ELR (cell line): ENCODE measurements at places on chromosomes 11 and 22.

DNA sequence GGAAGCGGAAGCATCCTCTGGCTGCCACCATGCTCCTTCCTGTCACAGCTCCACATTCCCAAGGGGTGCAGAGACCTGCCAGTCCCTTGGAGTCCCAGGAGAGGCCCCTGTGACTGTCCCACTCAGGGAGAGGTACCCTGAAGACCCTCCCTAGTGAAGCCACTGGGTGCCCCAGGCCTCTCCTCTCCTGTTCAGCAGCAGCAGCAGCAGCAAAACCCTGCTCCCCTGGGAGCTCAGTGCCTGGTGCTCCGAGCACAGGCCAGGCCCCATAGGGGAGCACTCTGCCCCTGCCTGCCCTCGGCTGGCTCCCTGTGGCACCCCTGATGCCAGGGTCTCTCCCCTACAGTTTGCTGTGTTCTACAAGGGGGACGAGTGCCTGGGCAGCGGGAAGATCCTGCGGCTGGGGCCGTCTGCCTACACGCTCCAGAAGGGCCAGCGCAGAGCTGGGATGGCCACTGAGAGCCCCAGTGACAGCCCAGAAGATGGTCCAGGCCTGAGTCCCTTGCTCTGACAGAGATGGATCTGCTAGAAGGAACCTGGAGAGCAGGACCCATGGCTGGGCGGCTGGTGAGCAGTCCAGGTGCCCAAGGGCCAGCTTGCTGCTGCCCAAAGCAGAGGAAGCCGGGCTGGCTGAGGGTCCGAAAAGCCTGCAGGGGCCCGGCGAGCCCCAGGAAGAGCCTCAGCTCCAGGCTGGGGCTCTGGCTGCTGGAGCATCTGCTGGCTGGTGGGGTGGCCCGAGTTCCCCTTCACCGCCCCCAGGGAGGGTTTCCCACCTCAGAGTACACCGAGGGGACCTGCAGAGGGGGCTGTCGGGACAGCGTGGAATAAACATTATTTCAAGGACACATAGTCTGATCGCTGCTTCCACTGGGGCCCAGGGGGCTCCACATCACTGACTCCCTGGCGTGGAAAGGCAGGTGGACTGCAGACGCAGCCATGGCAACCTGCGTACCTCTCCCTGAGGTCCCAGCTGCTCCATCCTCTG, 21.3 kb downstream of the TRMU start:
- no peak for DNase-seq

GRCh38 chr11:64638018-64638665, 47.1 kb downstream of the SLC22A12 start:
- no peak for DNase-seq

DNA sequence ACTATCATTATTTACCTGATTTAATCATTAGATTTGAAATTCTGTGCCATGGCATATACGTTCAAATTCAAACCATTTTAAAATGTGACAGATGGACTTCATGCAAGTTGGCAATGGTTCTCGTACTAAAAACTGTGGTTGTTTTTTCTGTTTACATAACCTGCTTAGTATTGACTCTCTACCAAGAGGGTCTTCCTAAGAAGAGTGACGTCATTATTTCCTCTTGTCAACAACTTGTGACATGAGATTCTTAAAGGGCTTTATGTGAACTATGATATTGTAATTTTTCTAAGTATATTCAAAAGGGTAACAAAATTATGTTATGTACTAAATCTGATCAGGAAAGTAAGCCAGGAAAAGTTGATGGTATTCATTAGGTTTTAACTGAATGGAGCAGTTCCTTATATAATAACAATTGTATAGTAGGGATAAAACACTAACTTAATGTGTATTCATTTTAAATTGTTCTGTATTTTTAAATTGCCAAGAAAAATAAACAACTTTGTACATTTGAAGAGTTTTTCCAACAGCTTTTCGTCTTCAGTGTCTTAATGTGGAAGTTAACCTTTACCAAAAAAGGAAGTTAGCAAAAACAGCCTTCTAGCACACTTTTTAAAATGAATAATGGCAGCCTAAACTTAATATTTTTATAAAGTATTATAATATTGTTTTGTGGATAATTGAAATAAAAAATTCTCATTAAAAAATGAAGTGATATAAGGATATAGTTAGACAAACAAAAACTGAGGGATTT, 87.0 kb downstream of the GRK3 start:
- no peak for DNase-seq

GRCh38 chr11:1514336-1515061, 27.9 kb upstream of the MOB2 start:
- no peak for DNase-seq

GRCh38 chr11:35179466-35180135, 40.6 kb downstream of the CD44 start:
- peak; percentile 55 for DNase-seq

DNA sequence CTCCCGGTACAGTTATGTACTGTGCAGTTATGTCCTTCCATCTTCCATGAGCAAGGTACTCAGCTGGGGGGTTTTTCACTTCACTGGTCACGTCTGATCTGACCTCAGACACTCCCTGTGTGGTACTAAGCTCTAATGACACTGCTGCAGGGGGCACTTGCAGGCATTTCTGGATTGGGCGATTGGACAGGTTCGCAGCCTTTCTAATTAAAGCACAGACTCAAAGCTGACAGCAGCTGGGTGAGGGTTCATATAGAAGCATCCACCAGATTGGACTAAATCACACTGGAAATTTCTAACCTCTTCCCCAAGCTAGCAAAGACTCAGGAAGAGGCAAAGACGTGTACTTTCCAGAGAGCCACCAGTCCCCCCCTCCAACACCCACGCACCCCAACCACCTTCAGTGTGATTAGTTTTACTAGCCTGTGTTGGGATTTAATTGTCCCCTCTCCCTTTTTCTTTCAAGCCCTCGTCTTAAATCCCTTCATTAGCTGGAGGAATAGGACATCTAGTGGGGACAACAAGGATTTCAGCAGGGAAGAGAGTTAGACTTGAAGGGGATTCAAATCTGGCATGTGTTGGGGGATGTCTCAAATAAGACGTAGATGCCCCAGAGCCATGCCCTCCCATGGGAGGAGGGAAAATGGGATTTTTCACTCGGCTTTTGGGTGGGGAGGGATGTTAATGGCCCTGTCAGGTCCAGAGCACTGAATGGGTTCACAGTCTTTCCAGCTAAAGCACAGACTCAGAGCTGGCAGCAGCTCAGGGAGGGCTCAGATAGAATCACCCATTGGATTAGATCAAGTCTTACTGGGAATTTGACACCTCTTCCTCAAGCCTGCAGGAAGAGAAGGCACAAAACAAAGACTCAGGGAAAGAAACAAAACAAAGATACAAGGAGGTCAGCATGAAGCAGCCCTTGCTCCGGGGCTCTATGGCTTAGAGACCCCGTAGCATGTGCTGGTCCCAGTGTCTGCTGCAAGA, 10.9 kb downstream of the INS start:
- DNase-seq = peak; percentile 69

DNA sequence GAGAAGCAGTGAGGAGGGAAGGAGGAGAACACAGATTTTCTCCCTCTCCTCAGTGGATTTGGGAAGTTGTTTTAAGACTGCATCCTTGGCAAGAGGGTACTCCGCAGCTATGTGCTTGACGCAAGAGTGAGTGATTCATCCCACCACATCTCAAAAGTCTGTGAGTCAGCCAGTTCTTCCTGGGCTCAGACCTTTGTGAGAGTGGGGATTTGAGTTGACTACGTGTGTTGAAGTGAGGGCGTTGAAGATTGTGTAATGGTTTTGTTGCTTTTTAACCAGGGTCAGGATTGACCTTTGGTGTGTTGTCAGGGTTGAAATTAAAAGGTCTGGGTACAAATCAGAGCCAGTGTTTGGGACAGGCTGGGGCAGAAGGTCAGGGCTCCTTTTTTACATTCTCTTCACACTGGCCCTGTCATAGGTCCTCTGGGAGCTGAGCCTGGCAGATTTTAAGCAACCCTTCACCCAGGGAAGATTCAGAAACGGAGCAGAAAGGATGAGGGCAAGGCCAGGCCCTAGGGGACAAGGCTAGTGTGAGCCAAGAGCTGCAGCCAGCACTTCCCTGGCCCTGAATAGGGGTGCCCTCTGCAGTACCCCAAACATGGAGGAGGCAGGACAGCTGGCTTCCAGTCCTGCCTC, 4.2 kb upstream of the C11orf86 start:
- peak; percentile 99 for DNase-seq

GRCh38 chr11:59787816-59788215, 22.8 kb downstream of the MRPL16 start:
- DNase-seq = peak; percentile 82

DNA sequence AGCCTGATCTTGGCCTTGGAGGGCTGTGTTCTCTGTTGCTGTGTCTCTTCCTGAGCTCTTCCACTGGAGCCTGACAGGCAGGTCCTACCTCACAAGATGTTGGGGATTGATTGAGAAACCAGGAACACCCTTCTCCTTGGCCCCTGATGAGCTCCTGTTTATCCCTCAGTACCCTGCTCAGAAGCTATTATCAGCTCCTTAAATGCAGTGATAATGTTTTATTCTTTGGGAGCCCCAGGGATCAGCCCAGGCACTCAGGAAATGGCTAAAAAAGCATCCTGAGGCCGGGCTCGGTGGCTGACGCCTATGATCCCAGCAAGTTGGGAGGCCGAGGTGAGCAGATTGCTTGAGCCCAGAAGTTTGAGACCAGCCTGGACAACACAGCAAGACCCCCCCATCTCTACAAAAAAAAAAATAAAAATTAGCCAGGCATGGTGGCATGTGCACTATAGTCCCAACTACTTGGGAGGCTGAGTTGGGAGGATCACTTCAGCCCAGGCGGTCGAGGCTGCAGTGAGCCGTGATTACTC, 4.9 kb upstream of the PHLDA2 start:
- no peak for DNase-seq

- peak; percentile 49 for DNase-seq
These were observed 27.3 kb downstream of the CTSC start for GRCh38 chr11:88310246-88310645.

DNA sequence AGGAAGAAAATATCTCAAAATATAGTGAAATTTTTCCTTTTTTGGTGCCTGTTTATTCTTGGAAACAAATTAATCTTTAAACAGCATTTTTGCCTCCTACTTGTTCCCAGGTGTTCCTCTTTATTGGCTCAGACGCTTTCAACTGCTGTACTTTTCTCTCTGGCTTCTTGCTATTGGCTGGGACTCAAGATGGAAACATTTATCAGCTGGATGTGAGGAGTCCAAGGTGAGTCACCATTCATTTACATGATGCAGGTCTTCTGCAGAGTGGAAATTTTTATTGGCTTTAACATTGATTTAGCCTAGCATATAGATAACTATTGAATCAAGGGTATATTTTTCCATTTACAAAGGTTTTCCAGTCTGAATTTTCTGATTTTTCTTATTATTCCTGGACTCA, 34.4 kb upstream of the DNAJB13 start:
- peak; percentile 36 for DNase-seq

DNA sequence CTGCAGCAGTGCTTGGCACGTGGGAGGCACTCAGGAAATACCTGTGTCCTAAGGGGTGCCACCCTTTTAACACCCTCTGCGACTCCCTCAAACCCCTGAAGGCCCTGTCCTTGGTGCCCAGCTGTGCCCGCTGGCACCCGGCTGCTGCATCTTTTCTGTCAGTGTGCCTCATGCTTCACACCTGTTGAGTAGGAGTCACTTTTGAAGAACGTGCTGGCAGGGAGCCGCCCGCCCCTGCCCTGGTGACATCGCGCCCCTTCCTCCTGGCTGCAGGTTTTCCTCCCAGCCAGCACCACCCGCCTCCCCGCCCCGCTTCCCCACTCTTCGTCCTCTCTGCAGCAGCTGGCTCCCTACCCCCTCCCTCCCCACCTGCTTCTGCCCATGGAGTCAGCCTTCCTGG, 17.8 kb downstream of the FRMD8 start:
- DNase-seq = no peak

- DNase-seq = peak; percentile 43
These were observed 9.6 kb upstream of the CD248 start for GRCh38 chr11:66326261-66327111.

DNA sequence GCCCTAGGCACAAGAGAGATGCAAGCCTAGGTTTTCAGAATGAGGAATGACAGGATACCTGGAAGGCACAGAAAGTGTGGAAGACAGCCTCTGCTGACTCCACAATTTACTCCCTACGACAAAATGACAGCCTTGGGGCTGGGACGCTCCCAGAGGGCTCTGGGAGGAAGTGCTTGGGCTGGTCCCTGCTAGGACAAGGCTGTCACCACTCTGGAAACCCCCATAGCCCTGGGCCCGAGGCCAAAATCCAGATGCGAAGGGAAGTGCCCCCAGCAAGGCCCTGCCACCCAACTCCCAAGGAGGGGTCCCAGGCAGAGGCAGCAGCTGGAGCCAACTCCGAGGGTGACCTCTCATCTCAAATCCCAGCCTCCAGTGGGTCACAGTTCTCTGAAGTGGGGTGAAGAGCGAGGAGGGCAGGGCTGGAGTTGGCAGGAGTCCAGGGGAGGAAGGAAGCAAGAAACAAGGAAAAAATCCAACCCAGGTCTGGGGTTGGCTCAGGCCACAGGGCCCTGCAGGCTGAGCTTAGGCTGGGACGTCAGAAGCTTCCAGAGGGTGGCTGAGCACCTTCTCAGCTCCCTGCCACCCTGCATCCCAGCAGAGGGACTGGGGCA, 6.3 kb upstream of the CDC42EP2 start:
- DNase-seq = no peak

DNA sequence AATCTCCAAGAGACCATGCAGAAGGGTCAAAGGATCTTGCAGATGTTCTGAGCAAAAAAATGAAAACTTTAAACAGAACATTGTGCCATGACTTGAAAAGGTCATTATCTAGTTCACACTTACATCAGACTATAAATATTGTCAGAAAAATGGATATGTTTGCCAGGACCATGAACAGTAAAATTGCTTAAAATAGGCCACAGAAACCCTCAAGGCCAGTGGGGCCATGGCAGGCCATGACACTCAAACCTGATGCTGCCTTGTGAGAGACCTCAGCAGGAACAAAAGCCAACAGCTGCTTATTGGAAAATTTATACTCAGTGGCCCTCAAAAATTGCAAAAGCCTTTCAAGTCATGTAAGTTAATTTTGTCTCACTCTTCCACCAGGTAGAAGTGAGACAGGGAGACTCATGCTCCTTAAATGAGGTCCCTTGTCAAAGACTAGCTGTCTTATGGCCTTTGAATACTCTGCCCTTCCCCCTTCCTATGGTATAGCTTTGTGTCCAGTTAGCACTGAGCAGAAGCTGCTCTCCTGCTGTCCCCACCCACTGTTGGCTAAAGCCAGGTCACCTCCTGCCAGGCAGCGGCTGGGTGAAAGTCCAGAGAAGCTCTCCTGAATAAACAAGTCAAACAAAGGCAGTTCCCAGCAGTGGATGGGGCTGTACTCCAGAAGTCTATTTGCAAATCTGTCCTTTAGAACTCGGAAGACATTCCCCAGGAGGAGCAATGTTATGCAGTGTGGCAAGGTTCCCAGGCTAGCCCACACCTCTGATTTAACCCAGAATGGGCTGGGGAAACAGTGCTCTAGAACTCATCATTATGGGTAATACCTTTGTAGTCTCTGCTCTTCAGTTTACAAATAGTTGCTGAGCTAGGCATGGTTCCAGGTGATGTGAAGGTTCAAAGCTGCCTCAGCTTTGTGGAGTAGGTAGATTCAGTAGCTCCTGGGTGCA, 21.4 kb downstream of the ADM start:
- no peak for DNase-seq
